ENCODE measurements at places on chromosomes 12 and 14. TPM values are rescaled to one million over a fixed set of nuclear protein-coding genes. Genes with fewer than 3 reads are reported as not detected.

The NPFF gene
- not detected for total RNA-seq

The REP15 gene
- total RNA-seq: 0.99 TPM

The EPYC gene
- not detected for total RNA-seq

The TCP11L2 gene
- total RNA-seq: 38.1 TPM

- no peak for DNase-seq
These were observed 481.8 kb downstream of the TMEM117 start for GRCh38 chr12:44317651-44318126.

GRCh38 chr12:117552971-117553370 lies 191.5 kb upstream of the NOS1 start:
- DNase-seq: no peak

DNA sequence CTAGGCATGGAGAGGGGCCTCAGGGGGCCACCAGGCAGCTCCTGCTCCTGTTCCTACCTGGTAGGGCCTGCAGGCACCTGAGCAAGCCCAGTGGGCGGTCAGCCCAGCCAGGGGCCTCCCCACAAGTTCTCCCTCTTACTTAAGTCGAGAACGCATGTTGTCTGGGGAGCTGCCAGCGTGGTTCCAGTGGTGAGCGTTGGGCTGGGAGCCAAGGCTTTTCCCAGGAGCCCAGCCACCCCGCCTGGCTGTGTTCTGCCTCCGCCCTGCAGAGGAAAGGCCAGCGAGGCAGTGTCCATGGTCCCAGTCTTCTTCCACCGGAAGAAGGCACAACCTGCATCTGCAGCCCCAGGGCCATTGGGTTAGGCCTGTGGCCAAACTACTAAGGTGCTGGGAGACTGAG lies 1.4 kb downstream of the C14orf180 start:
- DNase-seq: no peak

GRCh38 chr14:49984424-49984823 lies 91.5 kb downstream of the ARF6 start:
- no peak for DNase-seq

GRCh38 chr14:33504246-33505099 lies 446.4 kb downstream of the EGLN3 start:
- DNase-seq: no peak

DNA sequence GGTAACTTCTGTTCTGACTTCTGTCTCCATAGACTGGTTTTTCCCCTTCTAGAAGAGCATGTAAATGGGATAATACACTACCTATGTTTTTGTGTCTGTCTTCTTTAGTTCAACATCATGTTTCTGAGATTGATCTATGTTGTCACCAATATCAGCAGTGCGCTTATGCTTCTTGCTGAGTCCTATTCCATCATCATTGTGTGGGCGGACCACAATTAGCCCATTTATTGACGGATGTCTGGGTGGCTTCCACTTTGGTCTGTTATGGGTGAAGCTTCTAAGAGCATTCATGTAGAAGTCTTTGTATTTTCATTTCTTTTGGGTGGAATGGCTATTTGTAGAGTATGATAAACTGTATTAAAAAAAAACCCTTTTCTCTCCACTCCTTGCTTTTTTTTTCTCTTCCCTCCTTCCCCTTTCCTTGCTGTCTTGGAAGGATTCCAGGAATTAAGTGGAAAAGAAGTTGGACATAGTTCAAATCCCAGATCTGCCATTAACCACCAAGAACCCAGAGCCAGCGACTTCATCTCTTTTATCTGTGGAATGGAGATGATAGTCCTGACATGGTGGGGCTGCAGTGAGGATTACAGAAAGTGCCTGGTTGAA lies 7.0 kb upstream of the SERPINA1 start:
- no peak for DNase-seq

DNA sequence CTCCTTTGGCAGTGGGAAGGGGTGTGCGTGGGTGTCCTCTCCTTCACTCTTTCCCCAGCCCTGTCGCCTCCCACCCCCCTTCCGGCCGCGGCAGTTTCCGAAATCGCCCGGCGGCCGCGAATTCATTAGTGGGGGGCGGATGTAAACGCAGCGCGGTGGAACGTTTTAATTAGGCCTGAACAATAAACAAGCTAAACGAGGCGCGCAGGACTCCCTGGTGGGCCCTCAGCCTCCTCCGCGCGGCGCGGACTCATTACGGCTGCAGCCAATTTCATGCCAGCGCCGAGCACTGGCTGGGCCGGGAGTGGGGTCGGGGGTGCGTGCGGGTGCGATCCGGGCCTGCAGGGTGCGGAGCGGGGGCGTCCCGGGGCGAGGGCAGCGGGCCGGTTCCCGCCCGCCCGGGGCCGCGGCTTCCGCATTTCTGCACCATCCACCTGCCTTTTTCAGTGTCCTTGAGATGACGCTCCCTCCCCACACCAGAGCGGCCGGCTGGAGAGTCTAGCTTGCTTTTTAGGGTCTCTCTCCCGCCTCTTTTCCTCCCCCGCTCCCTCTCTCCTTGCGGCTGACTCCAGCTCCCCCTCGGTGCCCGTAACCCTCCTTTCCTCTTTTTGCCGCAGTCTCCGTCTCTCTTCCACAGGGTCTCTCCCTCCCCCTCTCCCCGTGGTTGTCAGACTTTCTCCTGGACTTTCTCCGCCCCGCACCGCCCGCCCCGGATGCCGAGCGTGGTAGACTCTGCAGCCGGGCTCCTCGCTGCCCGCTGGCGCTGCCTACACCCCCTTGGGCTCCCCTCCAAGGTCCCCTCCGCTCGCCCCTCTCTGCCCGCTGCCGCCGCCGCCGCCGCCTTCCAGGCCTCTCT lies at the start of gene CISTR:
TSS of gene CISTR (minus strand) at position 644 of the 856 bp plus-strand sequence.
- no peak for DNase-seq

DNA sequence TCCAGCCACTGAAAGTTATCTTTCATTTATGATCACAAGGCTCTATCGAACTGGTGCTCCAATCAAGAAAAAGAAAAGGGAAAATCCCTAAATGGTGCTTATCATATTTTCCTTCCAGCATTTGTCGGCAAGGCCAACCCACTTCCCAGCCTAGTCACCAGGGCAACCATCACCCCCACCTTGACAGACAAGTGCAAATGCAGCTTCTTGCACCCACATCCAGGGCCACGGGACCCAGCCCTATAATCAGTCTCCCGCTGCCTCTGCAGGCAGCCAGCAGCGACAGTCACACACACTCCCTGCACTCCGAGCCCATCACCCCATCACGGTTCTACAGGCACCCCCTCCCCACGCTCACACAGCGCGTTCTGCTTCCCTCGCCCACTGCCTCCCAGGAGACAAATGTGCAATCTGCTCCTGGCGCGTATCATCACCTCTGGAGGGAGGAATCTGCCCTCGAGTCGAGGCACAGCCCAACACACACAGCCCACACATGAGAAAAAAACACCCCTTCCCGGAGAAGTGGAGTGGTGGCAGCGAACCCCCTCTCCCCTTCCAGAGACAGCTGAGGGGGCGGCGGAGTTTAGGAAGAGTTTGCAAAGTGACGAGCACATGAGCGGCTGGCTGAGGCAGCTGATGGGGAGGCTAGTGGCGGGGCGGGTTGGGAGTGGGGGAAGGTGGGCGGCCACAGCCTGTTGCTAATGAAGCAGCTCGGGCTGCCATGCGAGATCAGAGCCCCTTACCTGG lies 9.3 kb upstream of the PPP4R4 start:
- no peak for DNase-seq

DNA sequence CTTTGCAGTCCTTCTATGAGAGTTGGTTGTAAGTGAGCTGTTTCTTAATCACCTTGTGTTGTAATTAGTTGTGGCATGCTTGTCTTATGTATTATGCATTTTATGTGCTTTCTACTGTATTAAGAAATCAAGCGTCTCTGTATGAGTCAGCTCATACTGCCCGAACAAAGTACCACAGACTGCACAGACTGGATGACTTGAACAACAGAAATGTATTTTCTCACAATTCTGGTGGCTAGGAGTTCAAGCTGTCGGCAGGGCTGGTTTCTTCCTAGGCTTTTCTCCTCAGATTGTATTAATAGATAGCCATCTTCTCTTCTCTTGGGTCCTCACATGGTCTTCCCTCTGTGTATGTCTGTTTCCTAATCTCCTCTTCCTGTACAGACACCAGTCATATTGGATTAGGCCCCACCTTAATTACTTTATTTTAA lies 77.7 kb downstream of the FLRT2 start:
- DNase-seq: no peak

GRCh38 chr12:11947213-11947612 lies 123.5 kb upstream of the BCL2L14 start:
- DNase-seq: no peak

Measured in suprapubic skin (tissue), 4 donors.